Activated naive CD8-positive, alpha-beta T cell treated with anti-CD3 and anti-CD28 coated beads for 36 hours (primary cell): ENCODE measurements at places on chromosomes 7 and 10.

GRCh38 chr10:5588603-5589002 is 63.8 kb downstream of the CALML3 start:
- DNase-seq, result no peak

DNA sequence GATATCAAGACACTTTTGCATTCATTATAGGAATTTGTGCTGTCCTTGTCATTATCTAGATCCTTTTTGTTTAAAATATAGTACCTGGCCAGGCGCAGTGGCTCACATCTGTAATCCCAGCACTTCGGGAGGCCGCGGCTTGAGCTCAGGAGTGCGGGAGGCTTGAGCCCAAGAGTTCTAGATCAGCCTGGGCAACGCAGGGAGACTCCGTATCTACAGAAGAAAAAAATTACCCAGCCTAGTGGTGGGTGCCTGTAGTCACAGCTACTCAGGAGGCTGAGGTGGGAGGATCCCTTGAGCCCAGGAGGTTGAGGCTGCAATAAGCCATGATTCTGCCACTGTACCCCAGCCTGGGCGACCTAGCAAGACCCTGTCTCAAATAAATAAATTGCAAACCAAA is 621 bp upstream of the MORN4 start:
- peak; percentile 15 for DNase-seq

- no peak for DNase-seq
These were observed 15.2 kb upstream of the C10orf67 start for GRCh38 chr10:23359692-23360380.

DNA sequence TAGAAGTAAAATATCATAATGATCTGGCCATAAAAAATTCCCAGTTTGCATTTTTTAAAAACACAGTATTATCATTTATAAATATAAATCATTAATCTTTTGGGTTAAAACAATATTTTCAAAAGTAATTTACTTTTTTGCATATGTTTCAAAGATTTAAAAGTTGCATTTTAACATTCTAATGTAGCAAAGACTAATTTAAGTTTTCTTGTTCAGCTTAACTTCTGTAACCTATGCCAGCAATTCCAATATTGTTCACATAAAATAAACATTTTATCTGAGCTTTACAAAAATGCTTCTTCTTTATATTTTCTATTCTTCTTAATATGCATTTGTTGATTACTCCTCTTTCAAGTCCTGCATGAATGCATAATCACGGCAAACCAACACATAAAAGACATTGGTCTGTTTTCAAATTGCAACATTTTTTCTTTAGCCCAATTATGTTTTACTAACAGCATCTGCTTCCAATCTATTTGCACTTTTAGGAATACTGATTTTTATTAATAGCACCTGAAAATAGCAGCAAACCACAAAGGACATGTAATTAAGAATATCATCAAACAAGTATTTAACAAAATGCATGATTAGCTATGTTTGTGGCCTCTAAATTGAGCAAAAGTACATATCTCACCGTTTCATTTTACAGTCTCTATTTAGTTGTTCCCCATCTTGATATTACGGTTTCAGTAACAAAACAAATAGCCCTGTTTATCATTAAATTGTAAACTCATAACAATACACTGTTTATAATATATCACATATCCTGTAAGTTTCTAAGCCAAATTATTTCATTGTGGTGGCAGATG is 286.9 kb upstream of the NFE2L3 start:
- no peak for DNase-seq

GRCh38 chr10:49568235-49568634 is 29.3 kb upstream of the ERCC6 start:
- peak; percentile 24 for DNase-seq

DNA sequence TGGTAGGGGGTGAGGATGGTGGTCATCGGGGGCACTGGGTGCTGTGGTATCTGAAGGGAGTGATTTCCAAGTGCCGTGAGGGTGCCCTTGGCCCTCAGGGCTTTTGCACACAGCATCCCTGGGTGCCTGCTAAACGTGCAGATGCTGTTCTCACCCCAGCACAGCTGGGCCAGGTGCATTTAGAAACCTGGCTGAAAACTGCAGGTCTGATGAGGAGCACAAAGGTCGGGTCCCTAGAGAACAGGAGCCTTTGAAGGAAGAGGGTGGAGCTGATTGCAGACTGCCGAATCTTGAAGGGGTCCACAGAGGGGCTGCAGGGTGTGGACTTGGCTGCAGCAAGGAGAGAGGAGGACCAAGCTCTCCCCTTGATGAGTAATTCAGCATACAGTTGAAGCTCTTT is 32.0 kb downstream of the ZMIZ1 start:
- DNase-seq, result no peak

DNA sequence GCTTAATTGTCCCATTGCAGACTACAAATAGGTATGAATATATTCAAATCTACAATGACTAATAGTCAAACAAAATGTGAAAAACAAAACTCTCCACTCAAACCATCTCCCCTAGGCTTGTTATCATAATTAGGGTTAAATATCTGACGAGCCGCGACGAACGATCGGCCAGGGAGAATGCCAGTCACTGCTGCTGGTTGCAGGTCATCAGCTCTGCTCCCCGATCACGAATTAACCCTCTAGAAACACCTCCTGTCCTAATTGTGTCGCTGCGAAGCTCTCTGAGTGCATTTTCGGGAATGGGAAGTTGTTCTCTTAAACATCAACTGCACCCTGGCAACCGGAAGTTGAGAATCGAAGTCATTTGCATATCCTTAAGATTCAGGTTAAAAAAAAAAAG is 167.3 kb downstream of the TCERG1L start:
- DNase-seq, result no peak

GRCh38 chr7:44147026-44147991 is 6.2 kb upstream of the MYL7 start:
- no peak for DNase-seq

DNA sequence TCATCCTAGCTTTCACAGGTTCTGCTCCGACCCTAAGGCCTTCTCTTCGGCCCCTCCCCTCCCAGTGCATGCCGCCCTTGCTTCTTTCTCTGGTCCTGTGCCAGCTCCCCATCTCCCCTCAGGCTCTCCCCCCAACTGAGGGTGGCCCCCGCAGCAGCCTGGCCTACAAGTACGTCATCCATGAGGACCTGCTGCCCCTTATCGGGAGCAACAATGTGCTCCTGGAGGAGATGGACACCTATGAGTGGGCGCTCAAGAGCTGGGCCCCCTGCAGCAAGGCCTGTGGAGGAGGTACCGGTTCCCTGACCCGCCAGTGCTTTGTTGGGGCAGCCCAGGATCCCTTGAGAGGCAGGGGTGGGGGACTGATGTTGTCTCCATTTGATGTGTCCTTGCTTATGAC is 33.8 kb downstream of the TBATA start:
- DNase-seq, result no peak
